ENCODE measurements at places on chromosomes 12 and 14.

GRCh38 chr14:43475757-43476156 lies 1031.3 kb downstream of the FSCB start:
- DNase-seq = no peak

- DNase-seq = no peak
Observed at GRCh38 chr14:52948039-52948438, 2.8 kb downstream of the FERMT2 start.

DNA sequence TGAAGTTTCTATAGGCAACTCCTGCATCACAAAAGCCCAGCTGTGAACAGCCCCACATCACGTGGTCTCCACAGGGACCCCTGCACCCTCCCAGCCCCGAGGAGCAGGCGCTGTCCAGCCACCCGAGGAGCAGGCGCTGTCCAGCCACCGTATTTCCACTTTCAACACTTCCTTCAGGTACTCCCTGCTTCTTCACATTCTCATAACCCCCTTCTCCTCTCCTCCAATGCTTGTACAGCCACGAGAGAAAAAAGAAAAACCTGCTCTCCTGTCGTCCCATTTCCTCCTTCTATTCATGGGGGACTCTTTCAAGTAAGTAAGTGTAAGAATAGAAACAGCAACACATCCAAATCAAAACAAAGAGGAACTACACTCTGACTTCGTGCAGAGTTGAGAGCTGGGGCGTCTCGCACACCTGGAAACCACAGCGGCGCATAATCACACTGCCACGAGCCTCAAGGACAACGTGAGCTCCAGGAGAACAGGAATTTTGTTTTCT lies 11.9 kb downstream of the CDC42BPB start:
- no peak for DNase-seq

DNA sequence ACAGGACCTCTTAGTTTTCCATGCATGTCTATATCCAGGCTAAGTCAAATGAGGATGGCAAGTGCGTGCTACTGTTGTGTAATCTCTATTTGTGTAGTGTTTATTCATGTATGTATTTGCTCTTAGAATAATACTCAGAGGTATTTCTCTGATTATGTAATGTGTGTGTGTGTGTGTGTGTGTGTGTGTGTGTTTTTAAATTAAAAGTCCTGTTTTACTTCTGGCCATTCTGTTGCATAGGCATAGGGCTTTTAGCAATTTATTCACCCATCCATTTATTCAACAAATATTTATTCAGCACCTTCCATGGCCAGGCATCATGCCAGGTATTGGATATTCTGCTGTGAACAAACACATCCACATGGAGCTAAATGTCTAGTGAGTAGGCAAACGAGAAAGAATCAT lies 63.5 kb downstream of the PELI2 start:
- no peak for DNase-seq

- DNase-seq = no peak
Observed at GRCh38 chr12:118436002-118436730, 59.8 kb downstream of the SUDS3 start.

DNA sequence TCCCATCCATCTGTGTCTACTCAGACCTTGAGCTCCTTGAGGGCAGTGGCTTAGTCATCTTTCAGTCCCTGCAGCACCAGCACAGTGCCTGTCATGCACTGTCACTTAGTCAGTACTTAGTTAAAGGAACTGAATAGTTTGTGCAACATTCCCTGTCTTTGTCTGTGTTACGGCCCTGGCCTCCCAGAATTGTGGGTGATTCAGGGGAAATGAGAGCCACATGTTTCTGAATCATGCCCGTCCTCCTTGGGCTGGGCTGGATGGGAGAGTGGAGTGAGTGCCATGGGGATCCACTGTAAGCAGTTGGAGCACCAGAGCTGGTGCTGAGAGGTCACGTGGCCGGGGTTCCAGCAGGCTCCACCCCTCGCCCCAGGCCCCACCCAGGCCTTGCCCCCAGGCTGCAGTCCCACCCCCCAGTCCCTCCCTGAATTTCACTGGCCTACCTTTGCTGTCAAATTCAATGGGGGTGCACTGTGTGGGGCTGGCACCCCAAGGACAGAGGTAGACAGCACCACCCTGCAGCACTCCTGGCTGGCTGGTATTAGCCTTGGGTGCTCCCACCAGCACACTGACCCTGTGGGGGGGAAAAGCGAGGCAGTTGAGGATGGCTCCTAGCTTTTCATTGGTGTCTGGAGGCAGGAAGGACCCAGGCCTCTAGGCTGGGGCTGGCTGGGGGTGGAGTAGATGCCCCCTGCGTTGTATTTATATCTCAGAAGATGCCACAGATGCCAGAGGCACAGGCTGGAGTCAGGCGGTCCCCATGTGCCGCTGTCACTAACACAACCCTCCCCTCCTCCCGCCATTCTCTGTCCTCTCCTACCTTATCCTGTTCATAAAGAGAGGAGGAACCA lies 7.5 kb downstream of the ITGA5 start:
- DNase-seq = no peak

- no peak for DNase-seq
Observed at GRCh38 chr14:96363751-96364336, 518 bp downstream of the GSKIP start.

GRCh38 chr12:99996095-99996494 lies 11.4 kb upstream of the ANKS1B start:
- DNase-seq = no peak

- DNase-seq = no peak
Observed at GRCh38 chr14:99093532-99094517, 178.2 kb downstream of the BCL11B start.

GRCh38 chr14:21978184-21978998 lies 304.8 kb upstream of the OR4E1 start:
- DNase-seq = no peak

Measured in nucleus accumbens (tissue), 56 donors.